Glutamatergic neuron (in vitro differentiated cells): ENCODE measurements at places on chromosomes 16 and 17.

- no peak for DNase-seq
Observed at GRCh38 chr17:59829217-59830006, 63.3 kb downstream of the TUBD1 start.

- no peak for DNase-seq
Observed at GRCh38 chr16:87276924-87277323, 40.3 kb downstream of the C16orf95 start.

GRCh38 chr16:17647879-17648872 is 177.4 kb upstream of the XYLT1 start:
- DNase-seq: no peak

- no peak for DNase-seq
Observed at GRCh38 chr17:31496601-31497000, 105.1 kb downstream of the RAB11FIP4 start.

DNA sequence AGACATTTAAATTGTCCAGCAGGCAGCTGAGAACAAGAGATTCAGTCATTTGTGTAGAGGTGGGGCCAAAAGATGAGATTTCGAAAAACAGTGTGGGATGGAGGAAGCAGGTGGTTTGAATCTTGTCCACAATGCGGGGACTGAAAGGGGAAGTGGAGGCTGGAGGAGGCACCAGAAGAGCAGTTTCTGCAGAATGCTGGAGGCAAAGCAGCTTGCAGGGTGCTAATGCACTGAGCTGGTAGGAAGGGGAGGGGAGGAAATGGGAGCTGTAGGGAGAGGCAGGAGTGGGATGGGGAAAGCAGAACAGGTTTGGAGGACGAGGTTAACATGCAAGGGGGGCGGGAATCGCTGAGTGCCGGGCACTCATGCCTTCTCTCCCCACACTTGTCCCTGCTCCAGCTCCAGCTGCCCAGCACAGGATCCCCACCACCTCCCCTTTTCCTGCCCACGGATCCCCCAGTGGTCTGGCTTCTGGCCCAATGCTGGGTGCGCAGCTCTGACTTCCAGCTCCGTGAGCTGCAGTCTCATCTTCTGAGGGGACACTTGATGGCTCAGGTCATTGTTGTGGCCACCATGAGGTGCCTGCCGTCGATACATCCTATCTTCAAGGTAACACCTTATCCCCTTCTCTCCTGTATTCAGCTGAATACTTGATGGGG is 9.4 kb downstream of the C17orf100 start:
- DNase-seq: no peak

- DNase-seq: no peak
Observed at GRCh38 chr17:63646488-63646806, 24.2 kb downstream of the MAP3K3 start.

DNA sequence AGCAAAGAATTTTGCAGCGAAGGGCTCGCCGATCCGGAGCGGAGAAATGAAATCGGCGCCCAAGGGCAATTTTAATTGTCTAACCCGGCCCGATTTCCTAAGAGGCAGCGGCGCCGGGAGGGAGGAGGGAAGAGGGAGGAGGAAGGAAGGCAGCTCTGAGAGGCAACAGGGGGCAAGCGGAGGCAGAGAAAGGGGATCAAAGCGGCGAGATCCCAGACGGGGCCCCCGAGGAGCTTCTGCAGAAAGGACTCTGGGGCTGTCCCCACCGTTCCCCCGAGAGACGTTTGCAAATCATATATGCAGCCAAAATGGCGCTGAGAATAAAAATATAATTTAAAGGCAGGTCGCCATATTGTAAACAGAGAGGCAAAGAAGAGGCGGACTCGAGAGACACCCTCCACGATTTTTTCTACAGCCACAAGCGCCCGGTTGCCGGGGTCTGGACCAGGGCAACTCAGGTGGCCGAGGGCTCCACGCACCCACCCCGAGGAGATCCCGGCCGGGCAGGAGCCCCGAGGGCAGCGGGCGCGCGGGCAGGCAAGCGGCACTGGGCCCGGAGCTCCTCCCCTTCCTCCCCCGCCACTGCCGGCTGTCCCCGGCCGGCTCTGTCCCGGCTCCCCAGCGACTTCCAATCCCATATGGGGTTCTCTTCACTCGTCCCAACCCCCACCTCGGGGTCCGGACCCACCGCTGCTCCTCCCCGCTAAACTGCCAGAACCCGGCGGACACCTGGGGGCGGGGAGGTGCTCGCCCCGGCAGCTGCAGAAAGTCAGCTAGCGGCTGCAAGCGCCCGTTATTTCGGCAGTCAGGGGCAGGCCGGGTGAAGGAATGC is 1.9 kb downstream of the PHF12 start:
- peak; percentile 70 for DNase-seq

- DNase-seq: peak; percentile 85
Observed at GRCh38 chr16:2927010-2927646, 15.4 kb downstream of the FLYWCH1 start.

DNA sequence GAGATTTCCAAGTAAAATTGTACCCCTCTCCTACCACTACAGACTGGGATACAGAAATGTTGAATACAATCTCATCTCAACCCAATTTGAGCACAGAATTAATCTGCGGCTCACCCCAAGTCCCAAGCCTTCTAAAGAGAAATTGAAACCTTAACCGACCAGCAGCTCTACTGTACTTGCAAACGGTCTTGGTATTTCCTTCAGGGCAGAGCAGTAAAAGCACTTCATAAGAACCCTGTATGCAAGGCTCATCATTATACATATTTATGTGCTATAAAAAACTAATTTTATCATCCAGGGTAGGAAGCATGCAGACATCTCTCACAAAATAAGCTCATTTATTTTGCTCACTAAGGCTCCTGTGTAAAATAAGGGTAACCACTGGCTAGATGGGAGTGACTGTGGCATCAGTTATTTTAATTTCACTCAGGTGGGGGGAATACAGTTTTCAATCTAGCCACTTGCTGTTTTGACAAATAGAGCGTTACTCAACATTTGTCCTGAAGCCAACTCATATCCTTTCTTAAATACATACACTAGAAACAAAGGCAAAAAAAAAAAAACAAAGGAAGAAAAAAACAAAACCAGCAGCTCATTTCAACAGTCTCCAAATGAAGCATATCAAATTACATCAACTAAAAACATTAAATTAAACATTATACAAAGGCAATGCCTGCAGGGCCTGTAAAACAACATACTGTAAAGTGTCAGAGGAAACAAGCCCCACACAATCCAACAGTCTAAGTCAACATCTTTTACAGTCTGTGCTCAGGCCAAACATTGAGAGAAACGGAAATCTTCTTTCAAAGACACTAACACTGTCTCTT is 65.0 kb downstream of the PARN start:
- DNase-seq: no peak

DNA sequence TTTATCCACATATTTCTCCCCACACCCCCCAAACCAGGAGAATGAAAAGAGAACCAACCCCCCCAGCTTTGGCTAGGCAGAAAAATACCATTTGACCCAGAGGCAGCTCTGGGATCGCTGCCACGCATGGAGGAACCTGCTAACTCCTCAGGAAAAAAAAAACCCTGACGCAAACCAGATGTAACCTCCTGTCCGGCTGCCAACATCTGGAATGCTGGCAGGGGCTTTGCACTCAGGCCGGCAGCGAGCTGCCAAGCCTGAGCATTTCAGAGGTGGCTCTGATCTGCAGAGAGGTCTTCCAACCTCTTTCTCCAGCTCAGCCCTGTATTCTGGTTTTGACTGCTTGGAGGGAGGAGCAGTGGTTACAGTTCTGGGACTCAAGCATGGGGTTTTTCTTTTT is 8.2 kb downstream of the IGFBP4 start:
- DNase-seq: no peak

- DNase-seq: no peak
Observed at GRCh38 chr16:15903960-15904359, 15.6 kb upstream of the CEP20 start.

- DNase-seq: no peak
Observed at GRCh38 chr16:65919986-65920376, 446.5 kb upstream of the CDH5 start.

DNA sequence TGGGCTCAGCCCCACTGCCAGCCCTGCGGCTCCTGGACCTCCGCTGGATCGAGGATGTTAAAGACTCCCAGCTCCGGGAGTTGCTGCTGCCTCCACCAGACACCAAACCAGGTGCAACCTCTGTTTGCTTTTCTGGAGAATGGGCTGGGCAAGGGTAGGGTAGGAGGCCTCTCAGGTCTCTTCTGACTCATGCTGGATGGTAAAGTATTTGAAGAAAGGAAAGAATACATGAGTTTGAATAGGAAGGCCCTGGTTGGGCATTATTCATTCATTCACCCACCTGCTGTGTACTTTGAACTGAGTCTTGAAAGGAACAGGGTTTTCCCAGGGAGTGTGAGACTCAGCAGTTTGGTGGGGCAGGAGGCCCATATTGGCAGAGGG is 6.5 kb upstream of the ORAI3 start:
- no peak for DNase-seq

- no peak for DNase-seq
Observed at GRCh38 chr17:50047083-50047482, 8.8 kb upstream of the ITGA3 start.

- no peak for DNase-seq
Observed at GRCh38 chr16:53071748-53072301, 17.0 kb downstream of the CHD9 start.

DNA sequence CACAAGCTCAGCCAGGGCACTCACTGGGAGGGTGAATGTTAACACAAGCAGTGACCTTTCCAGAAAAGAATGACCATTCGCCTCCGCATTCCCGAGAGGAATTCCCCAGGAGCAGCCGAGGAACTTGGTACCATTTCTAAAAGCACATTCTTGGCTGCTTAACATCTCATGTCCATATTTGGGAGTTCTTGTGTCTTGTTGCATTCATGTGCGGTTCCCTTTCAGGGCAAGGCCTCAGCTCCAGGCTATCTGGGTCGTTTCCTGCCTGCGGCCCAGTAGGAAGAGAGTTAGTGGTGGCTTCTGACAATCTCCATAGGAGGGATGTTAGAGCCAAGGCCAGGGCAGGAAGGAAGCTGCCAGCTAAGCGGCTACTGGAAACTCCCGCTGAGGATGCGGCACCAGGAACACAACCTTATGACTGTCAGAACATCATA is 27.8 kb upstream of the MEAK7 start:
- DNase-seq: no peak

- no peak for DNase-seq
Observed at GRCh38 chr16:48602356-48603014, 7.5 kb downstream of the N4BP1 start.

GRCh38 chr16:20334396-20334795 is 7.1 kb upstream of the GP2 start:
- DNase-seq: no peak

DNA sequence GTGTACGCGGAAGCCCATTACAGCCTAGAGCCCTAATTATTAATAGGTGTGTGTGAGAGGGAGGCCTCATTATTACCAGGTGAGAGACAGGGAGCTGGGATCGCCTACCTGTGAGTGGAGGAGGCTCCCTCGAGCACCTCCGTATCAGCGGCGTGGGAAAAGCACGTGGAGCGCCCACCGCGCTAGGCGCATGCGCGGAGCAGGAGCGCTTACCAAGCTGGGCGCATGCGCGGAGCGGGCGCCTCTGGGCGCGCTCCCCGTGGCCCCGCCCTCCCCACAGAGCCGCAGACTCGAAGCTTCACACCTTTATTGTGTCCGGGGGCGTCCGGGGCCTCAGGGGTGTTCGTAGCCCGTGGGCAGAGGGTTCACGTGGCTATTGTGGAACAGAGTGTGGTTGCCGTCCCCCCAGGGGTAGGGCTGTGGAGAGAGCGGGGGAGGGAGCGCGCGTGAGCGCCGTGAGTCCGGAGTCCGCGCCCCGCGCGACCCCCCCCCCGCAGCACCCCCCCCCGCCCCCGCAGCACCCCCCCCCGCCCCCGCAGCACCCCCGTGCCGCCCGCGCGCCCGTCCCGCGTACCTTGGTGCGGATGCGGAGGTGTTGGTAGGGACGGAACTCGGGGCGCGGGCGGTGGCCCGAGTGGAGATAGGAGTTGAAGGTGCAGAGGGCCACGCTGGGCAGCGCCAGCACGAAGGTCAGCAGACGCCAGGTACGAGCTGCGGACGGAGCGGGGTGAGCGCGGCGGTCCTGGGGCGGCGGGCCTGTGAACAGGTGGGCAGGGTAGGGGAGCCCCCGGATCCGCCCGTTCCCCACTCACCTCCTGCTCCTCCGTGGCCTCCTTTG is 500 bp downstream of the COX6A2 start:
- DNase-seq: peak; percentile 34

DNA sequence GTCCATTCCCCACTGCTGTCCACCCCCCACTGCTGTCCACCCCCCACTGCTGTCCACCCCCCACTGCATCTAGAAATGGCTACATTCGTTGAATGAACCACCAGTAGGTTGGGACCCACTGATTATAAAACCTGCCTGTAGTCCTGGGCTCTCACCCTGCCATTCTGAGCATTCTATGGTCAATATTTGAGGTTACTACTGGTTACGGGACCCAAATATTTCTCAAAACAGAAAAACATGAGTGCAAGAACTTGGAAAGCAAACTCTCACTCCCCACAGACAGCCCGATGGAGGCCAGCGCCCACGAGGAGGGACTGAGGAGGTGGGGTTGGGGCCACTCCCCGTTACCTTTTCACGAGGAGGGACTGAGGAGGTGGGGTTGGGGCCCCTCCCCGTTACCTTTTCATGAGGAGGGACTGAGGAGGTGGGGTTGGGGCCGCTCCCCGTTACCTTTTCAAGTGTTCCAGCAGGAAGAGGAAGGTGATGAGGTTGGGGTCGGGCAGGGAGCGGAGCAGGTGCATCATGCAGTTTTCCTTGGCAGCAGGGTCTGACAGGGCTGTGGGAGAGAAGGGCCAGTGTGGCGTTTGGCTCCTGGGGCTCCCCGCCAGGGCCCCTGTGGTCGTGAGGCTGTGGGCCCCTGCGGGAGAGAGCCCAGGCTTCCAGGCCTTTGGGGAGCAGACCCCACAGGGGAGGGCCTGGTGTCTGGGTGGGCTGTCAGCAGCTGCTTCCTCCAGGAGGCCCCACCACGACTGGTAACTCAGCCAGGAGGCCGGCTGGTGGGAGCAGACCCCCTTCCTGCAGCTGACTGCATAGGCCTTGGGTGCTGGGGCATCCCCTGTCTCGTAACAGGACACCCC is 12.5 kb downstream of the TIMM22 start:
- DNase-seq: no peak

GRCh38 chr16:71287911-71288310 is 1.3 kb downstream of the CMTR2 start:
- no peak for DNase-seq

DNA sequence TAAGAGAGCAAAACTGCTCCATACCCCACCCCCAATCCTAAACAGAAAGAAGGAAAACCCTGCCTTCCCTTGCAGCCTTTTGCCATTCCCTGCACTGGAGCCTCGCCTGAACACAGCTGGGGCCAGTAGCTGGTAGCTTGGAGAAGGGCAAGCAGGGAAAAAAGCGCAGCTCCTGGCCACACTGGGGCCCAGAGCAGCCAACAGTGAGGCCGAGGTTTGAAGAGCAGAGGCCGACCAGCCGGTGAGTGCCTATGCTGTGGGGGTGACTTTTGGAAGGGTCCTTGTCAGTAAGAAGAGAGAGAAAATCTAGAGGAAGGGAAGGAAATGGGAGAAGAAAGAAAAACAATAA is 3.2 kb upstream of the HOXB9 start:
- DNase-seq: no peak

- no peak for DNase-seq
Observed at GRCh38 chr16:10859658-10860057, 17.3 kb upstream of the CIITA start.

DNA sequence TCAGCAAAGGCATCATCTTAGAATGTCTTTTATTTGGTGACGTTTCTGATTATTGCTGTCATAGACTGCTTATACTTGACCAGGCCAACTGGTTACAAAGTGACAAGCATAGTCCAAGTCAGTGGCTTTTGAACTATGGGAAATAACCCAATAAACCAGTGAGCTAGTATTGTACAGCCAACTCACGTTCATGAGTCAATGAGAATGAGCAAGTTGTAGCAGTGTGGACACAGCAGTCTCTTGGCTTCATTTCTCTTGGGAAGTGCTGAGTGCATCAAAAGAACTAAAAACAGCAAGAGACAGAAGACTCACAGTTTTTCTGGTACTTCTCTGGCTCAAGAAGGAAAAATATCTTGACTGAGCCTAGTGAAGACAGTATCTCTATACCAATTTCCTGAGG is 36.9 kb upstream of the CRISPLD2 start:
- DNase-seq: no peak
